Stimulated activated CD4-positive, alpha-beta T cell treated with anti-CD3 and anti-CD28 coated beads, Interleukin-1b, Interleukin-23, amount 100 ng/mL, for 1 hour (primary cell): ENCODE measurements at places on chromosomes 16 and 17.

DNA sequence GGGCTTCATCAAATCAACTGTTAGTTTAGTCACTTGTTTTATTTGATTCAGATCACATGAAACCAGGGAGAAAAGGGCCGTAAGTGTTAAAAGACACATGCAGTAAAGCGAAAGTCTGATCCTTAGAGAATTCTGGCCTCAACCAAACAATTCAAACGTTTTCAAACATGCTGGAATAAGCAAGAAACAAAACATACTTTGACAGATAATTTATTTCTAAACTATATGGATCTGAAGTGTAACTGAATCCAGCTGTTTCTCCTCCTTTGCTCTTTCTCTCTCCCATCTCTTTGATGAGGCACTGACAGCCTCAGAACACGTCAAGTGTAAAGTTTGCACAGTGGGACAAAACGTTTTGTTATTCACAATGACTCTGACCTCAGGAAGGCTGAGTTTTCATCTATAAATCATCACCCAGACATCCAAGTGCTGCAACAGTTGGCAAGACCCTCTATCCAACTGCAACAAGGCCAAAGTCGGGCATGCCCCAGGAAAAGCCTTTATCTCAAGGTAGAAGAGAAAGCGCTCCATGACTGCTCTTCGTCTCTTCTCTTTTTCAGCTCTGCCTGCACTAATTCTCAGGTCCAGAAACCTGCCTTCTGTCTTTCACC lies 267.1 kb upstream of the MYOCD start:
- DNase-seq: no peak

GRCh38 chr16:10083301-10083700 lies 98.9 kb downstream of the GRIN2A start:
- no peak for DNase-seq

DNA sequence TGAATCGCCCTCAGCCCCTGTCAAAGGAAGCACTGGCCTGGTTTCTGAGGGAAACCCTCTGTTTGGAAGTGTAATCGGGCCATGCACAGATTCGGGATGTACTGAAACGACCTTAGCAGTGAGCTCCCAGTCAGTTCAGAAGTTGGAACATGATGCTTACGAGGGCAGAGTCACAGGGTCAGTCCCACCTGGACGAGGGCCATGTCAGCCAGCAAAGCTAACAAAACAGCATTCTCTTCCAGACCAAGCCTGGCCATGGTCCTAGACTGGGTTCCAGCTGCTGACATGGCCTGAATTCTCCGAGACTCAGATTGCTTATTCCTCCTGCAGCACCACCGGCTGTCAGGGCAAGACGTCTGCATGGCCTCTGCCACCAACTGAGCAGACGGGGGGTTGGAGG lies 192.2 kb upstream of the WSCD1 start:
- DNase-seq: no peak

DNA sequence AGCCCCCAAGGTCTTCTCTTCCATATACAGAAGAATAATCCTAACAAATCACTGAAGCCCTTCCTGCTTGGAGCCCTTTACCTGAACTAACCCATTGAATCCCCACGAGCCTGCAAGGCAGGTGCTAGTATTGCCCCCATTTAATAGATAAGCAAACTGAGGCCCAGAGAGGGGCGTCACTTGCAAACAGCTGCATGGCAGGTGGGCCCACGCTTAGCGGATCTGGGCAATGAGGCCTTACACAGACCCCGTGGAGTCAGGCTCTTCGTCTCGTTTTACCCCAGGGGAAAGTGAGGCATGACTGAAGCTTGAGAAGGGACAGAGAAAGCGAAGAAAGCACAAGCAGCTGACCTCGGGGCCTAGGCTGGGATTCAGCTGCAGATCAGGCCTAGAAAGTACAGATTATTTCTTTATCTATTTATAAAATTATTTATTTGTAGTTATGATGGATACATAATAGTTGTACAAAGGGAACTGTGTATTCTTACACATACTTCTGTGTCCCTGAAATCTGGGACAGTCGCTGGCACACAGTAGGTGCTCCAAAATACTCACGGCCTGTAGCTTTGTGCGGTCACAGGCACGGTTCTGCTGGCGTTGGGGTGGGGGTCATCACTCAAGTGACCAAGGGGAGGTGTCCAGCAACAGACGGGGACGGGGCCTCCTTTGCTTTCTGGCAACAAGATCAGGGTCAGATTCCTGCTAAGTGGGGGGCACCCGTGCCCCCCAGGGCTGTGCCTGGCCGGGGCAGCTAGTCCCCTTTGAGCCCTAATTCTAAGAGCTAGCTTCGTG lies 223.2 kb upstream of the GSE1 start:
- DNase-seq: no peak

GRCh38 chr17:65287040-65287439 lies 149.9 kb downstream of the RGS9 start:
- DNase-seq: no peak

- DNase-seq: no peak
These were observed 29.1 kb downstream of the SNN start for GRCh38 chr16:11697319-11697718.

GRCh38 chr16:30053376-30054015 lies 12.1 kb upstream of the ALDOA start:
- no peak for DNase-seq

DNA sequence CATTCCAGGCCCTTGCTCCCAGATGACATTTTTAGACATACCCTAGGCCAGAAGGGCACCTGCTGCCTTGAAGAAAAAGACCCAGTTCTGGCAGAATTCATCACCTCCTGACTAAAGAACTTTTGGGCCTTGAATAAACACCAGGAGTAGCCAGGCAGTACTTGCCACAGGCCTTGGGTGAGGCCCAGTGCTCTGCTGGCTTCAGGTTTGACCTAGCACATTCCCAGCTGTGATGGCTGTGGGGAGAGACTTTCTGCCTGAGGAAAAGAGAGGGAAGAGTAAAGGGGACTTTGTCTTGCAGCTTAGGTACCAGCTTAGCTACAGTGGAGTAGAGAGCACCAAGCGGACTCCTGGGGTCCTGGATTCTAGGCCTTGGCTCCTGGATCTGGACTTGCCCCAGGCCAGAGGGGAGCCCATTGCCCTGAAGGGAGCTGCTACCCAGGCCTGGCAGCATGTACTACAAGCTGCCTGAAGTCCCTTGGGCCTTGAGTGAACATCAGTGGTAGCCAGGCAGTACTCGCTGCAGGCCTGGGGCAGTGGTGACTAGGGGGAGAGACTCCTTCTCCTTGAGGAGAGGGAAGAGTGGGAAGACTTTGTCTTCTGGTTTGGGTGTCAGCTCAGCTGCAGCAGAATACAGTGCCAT lies 44.3 kb downstream of the ABCA8 start:
- no peak for DNase-seq

DNA sequence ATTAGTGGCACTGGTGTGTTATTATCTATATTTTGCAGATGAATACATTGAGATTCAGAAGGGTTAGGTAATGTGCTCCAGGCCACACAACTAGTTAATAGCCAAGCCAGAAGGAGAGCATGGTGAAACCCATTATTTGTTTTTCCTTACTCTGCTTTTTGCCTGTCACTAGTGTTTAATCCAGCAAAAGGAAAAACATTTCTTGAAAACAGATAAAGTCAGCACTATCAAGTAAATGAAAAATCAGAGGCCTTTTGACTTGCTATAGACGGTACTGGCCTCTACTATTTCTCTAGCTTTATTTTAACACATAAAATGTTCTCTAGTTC lies 4.8 kb downstream of the PITPNC1 start:
- DNase-seq: no peak

DNA sequence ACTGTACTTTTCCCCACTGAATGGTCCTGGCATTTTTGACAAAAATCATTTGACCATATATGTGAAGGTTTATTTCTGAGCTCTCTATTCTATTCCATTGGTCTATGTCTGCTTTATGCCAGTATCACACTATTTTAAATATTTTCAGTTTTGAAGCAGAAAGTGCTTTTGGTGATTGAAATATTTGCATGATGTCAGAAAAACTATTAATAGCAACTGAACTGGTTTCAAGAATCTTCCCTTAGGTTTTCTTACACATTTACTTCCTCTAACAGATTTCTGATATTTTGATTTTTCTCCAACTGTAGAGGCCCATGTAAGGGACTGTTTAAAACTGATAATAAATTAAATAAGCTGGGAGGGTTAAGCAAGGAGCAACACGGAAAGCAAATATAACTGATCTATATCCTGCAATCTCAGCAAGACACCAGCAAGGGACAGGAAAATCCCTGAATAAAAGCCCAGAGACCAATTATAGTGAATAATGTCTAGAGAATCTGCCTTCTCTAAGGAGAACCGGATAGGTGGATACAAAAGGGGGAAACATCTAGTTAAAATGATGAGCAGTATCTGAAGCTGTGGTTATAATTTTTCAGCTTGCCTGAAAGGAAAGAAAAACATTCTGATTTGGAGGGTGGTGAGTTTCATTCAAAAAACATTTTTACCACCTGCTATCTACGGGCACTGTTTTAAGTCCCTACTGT lies 80.9 kb upstream of the STAC2 start:
- DNase-seq: no peak

DNA sequence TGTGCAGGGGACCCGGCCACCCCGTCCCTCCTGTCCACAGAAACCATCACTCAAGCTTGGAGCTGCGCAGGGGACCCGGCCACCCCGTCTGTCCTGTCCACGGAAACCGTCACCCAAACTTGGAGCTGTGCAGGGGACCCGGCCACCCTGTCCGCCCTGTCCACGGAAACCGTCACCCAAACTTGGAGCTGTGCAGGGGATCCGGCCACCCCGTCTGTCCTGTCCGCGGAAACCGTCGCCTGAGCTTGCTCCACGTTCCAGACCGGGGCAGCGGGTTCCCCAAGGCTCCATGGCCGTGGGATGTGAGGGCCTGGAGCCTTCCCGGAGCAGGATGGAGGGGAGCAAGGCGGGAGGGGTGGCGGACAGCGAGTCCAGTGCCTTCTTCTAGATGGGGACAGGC lies 25.2 kb downstream of the SOX8 start:
- DNase-seq: no peak

DNA sequence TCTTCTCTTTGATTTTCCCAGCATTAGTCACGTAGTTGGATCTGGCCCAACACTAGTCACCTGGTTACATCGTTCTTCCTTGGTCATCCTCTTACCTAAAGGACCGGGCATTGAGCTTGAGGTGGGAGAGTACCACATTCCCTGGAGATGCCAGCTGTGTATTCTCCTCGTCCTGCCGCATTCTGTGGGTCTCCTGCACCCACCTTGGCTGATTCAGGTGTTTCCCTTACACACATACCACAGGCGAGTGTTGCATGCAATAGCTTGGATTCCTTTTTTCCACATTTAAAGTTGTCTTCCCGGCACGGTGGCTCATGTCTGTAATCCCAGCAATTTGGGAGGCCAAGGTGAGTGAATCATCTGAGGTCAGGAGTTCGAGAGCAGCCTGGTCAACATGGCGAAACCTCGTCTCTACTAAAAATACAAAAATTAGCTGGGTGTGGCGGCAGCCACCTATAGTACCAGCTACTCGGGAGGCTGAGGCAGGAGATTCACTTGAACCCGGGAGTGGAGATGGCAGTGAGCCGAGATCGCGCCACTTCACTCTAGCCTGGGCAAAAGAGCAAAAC lies 21.6 kb upstream of the CLEC18C start:
- no peak for DNase-seq

DNA sequence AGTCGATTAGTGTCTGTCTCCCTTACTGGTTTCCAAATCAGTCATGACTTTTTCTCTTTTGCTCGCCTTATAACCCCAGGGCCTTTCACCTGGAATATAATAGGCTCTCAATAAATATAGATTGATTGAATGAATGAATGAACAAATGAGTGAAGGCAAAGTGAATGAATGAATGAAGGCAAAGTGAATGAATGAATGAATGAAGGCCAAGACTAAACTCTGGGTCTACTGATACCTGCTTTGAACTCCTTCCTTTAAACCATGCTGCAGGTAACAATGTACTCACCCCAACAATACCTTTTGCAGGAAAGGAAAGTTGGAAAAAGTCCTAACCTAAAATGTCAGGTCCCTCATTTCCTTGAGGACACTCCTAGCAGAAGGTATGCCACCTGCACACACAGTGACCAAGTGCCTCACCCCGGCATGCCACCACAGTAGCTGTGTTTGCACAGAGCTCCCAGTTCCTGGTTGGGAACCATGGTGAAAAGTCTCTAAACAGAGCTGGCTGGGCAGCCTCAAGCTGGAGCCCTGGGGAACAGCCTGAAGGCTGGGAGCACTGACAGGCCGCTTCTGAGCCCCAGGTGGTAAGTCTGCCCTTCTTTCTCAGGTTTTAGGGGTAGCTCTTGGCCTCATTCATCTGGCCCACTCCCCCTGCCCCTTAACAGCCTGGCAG lies 42.7 kb upstream of the ANKFN1 start:
- DNase-seq: no peak

DNA sequence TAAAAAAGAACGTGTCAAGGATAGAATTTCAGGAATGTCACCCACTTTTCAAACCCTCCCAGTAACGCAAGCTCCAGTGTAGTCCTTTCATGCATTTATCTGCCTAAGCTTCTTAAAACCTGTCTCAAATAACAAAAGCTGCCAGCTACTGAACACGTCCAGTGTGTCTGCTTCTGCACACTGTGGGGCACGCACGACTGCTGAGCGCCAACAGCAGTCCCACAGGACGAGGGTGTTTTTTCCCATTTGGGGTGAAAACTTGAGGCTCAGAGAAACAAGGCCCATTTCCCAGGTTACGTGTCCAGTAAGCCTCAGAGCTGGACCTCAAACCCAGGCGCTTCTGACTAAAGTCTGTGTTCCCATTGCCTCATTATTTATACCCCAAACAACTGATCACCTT lies 17.2 kb downstream of the NTAN1 start:
- no peak for DNase-seq

GRCh38 chr17:4800462-4801196 lies 1.5 kb downstream of the C17orf114 start:
- DNase-seq: no peak

- no peak for DNase-seq
These were observed 18.3 kb downstream of the FANCA start for GRCh38 chr16:89798126-89798525.

GRCh38 chr17:41962111-41962510 lies 4.5 kb upstream of the CNP start:
- no peak for DNase-seq

- DNase-seq: no peak
These were observed 21.2 kb downstream of the ERAL1 start for GRCh38 chr17:28875848-28876550.

- no peak for DNase-seq
These were observed 42.2 kb upstream of the GSE1 start for GRCh38 chr16:85570735-85571562.

DNA sequence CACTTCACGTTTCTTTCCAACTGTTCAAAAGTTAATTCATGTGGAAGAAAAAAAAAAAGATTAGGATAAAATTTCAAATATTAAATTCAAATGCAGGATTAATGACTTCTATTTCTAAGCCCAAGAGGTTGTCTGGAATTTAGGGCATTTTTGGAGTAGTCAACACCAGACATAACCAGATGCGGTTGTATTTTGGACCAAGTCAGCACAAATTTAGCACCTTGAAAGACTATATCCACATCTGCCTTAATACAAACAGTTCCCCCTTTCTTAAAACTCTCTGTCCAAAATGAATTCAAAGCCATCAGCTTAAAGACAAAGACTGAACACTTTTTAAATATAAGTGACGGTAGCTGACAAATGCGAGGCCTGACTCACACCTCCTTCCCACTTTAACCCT lies 282.9 kb downstream of the C16orf95 start:
- no peak for DNase-seq

GRCh38 chr17:68509141-68510057 lies 2.8 kb upstream of the PRKAR1A start:
- DNase-seq: no peak
